8988T (cell line): ENCODE measurements at places on chromosomes 3 and 15.

- DNase-seq, result peak; percentile 97
These were observed 1.3 kb downstream of the KLF15 start for GRCh38 chr3:126355777-126356372.

DNA sequence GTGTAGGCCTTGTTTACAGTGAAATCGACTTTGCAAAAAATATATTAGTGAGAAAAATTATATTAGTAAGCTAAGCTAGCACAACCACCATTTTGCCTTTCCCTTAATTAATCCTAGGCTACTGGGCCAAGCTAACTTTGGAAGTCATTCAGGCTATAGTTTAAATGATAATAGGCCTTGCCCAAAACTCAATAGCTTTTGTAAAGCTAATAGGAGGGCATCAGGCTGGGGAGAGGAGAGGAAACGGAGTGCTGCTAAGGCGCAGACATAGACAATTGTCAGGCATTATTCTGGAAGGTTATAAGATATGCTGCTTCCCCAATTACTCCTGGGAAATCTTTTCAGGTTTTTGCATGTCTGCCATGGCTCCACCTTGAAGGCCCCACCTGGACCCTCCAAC is 1286.0 kb downstream of the NSUN3 start:
- no peak for DNase-seq

GRCh38 chr3:55376753-55377347 is 110.3 kb downstream of the WNT5A start:
- no peak for DNase-seq

DNA sequence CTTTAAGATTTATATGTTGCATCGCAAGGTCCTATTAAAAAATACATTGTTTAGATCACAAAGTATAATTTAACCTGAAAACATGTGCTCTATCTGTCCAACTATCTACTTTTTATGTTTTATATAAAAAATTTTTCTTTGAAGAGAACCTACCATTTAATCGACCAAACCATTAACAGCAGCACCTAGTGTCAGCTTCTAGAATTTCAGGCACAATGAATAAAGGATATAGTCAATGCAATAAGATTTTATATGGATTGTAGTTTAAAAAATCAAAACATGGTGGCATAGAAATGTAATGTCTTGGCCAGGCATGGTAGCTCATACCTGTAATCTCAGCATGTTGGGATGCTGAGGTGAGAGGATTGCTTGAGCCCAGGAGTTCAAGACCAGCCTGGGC is 313.7 kb downstream of the GAP43 start:
- no peak for DNase-seq

- no peak for DNase-seq
These were observed 42.5 kb downstream of the MEIS2 start for GRCh38 chr15:37057831-37058230.

DNA sequence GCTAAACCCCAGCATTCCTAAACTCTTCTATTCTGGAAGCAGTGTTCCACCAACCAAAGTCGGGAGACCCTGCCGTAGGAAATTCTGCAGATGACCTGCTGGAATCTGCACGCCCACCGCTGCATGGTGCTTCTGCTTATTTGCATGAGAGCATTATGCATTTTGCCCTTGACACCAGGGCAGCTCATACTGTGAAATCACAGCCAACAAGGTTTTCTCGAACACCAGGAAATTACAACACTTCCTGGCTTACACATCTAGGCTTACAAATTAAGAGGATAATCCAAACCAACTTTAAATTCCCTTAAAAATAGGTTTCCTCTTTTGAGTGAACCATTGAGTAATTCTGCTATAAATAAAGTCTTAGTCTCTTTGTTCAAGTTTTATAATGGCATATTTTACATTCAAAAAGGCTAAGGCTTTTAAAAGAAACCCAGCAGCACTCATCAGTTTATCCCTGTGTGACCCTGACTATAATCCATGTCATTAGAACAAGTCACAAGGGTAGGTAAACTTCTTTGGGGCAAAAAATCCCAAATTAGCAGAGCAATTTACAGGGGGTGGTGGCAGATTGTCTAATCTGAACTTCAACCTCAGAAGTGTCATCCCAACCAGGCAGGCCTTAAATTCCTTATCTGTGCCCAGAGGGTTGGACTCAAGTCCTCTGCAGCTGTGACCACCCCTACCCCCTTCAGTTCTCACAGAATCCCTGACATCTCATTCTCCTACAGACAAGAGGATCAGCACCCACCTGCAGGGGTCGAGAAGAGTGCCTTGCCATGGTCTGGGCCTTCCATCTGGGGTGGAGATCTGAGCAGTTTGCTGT is 33.5 kb upstream of the RBP1 start:
- no peak for DNase-seq

GRCh38 chr3:58071480-58071971 is 63.3 kb downstream of the FLNB start:
- no peak for DNase-seq

DNA sequence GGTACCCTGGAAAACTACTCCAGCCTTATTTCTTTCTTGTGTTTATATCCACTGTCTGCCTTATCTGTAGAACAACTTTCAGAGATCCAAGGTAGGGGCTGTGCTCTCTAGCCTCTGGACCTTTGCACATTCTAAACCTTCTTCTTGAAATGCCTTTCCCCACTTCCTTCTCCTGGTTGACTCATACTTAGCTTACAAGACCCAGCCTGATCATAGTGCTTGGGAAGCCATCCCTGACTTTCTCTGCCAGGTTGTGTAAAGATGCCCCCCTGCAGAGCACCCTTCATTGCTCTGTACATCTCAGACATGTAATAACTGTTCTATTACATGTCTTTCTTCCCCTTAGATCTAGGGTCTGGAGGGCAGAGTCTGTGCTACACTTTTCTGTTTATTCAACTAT is 50.1 kb downstream of the PPM1L start:
- DNase-seq, result no peak

DNA sequence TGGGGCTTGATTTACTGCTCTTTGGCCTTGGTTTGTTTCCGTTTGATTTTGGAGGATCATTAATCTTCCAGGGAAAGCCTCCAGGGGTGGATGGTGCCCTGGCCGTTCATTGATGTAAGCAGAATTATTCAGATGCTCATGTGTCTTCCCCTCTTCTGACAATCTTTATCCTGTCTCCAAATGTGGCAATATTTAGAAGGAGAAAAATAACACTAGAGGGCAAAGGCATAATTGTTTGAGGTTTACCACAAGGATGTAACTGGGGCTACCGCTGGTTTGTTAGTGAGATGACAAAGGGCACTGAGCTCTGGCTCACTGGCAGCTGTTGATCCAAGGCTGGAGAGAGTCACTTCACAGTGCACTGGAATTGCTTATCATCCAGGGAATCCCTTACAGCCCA is 18.2 kb upstream of the PLCL2 start:
- no peak for DNase-seq
